ENCODE measurements at places on chromosomes 2 and 18. TPM values are rescaled to one million over a fixed set of nuclear protein-coding genes. Genes with fewer than 3 reads are reported as not detected.

Gene PJVK
- total RNA-seq: 8.9 TPM

Gene CFAP221
- total RNA-seq: 0.72 TPM

Gene STARD6
- total RNA-seq: not detected

Gene MAP3K19
- not detected for total RNA-seq

Gene SCG2
- total RNA-seq: not detected

Gene ZCCHC2
- total RNA-seq: 20.6 TPM

Gene MC2R
- total RNA-seq: not detected

Gene MERTK
- total RNA-seq: not detected

Gene ACVR1
- total RNA-seq: 0.22 TPM

Gene RAB6D
- total RNA-seq: not detected

Gene PTH2R
- total RNA-seq: not detected

Gene DSG1
- 16.2 TPM for total RNA-seq

Gene CCL20
- not detected for total RNA-seq

Gene SOCS6
- not detected for total RNA-seq

Gene C2orf15
- 2.0 TPM for total RNA-seq

Gene L3MBTL4
- 15.2 TPM for total RNA-seq

Gene HOXD1
- total RNA-seq: not detected

Gene CPO
- not detected for total RNA-seq

Gene ZNF396
- 1.0 TPM for total RNA-seq

Gene KCNS3
- total RNA-seq: 2.5 TPM

Gene GPBAR1
- total RNA-seq: 0.29 TPM

Gene DOCK10
- 0.76 TPM for total RNA-seq

All from Karpas-422 (cell line).